Muscle of leg (tissue), 16 donors: ENCODE measurements at places on chromosomes 2 and 18. TPM values are rescaled to one million over a fixed set of nuclear protein-coding genes. Genes with fewer than 3 reads are reported as not detected.

C2orf69 gene
- 5.7 TPM for total RNA-seq

KYNU gene
- total RNA-seq: 0.84 TPM

GRCh38 chr2:148167855-148168254 is 147.0 kb downstream of the MBD5 start:
- peaks cover under 1% of the 10 kb centered on the region for H3K36me3 ChIP-seq
- DNase-seq: no peak
- H3K27ac ChIP-seq: no peak overlapping the region
- no peaks in the 10 kb centered on the region for H3K27me3 ChIP-seq
- H3K4me1 ChIP-seq: no peaks in the 10 kb centered on the region

DNA sequence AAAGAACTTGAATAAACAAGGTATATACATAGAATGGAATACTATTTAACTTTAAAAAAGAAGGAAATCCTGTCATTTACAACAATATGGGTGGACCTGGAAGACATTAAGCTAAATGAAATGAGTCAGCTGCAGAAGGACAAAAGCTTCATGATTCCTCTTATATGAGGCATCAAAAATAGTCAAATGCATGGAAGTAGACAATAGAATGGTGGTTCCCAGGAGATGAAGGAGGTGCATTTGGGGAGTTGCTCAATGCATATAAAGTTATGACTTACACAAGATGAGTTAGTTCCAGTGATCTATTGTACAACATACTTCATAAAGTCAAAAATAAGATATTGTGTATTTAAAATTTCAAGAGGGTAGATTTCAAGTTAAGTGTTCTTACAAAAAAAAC is 426.1 kb upstream of the UBE2E3 start:
- DNase-seq: no peak
- no peaks in the 10 kb centered on the region for H3K4me1 ChIP-seq
- H3K27ac ChIP-seq: no peak overlapping the region
- H3K27me3 ChIP-seq: no peaks in the 10 kb centered on the region
- no peaks in the 10 kb centered on the region for H3K36me3 ChIP-seq
- no peak overlapping the region for H3K4me3 ChIP-seq

- peaks cover 4% of the 10 kb centered on the region for H3K36me3 ChIP-seq
- DNase-seq: peak; percentile 92
- peak overlapping the region; percentile 84 for H3K27ac ChIP-seq
- no peaks in the 10 kb centered on the region for H3K27me3 ChIP-seq
- no peak overlapping the region for H3K4me3 ChIP-seq
Observed at GRCh38 chr2:85269959-85270358, 57.8 kb downstream of the TGOLN2 start.

GRCh38 chr2:180258041-180258537 is 251.0 kb upstream of the CWC22 start:
- H3K36me3 ChIP-seq: no peaks in the 10 kb centered on the region
- no peaks in the 10 kb centered on the region for H3K4me1 ChIP-seq
- H3K27ac ChIP-seq: no peak overlapping the region
- DNase-seq: no peak
- no peaks in the 10 kb centered on the region for H3K27me3 ChIP-seq
